ENCODE measurements at places on chromosomes 2 and 18. TPM values are rescaled to one million over a fixed set of nuclear protein-coding genes. Genes with fewer than 3 reads are reported as not detected.

Gene FBXO15
- 0.41 TPM for total RNA-seq

Gene RNF103
- 13.7 TPM for total RNA-seq

Gene HOXD12
- total RNA-seq = not detected

Gene STPG4
- 0.50 TPM for total RNA-seq

Gene ST8SIA5
- not detected for total RNA-seq

Gene CFC1
- total RNA-seq = not detected

Gene THSD7B
- total RNA-seq = not detected

Gene EN1
- not detected for total RNA-seq

Gene KRTCAP3
- 3.8 TPM for total RNA-seq

Gene KCNJ13
- not detected for total RNA-seq

Gene PHOSPHO2
- total RNA-seq = 3.1 TPM

Gene CXCR2
- 0.39 TPM for total RNA-seq

Gene RESP18
- total RNA-seq = not detected

Gene OSBPL6
- total RNA-seq = 0.61 TPM

Gene CROCC2
- not detected for total RNA-seq

Gene CCL20
- total RNA-seq = not detected

Gene RAB12
- total RNA-seq = 15.4 TPM

Gene DSG1
- not detected for total RNA-seq

Gene ABCB11
- not detected for total RNA-seq

Gene ITPRIPL1
- total RNA-seq = 34.2 TPM

Gene MAB21L4
- total RNA-seq = not detected

Gene GLI2
- total RNA-seq = 0.43 TPM

Gene NCKAP1
- 1.7 TPM for total RNA-seq

Gene UGT1A5
- not detected for total RNA-seq

Gene PARD6G
- total RNA-seq = 0.05 TPM

Gene STK16
- 25.1 TPM for total RNA-seq

Gene COL3A1
- total RNA-seq = not detected

Gene SNTG2
- 0.57 TPM for total RNA-seq

Gene MAPK4
- not detected for total RNA-seq

Data from T-helper 2 cell treated with Interferon-gamma antibody and Interleukin-4, amounts not matched to agents 100 ng/mL and 5 ng/mL, for 36 hours (primary cell).